ENCODE measurements at places on chromosomes 5 and 9.
A peak's percentile ranks its signal among the peaks of the same experiment; 100 is the strongest.

- no peak for DNase-seq
- no peaks in the 10 kb centered on the region for H3K36me3 ChIP-seq
- H3K27ac ChIP-seq = no peak overlapping the region
- no peak overlapping the region for H3K4me3 ChIP-seq
- no peaks in the 10 kb centered on the region for H3K27me3 ChIP-seq
Measured at GRCh38 chr9:115815786-115816185, 337.8 kb upstream of the PAPPA start.

- H3K4me1 ChIP-seq = peaks cover 12% of the 10 kb centered on the region
- H3K36me3 ChIP-seq = no peaks in the 10 kb centered on the region
- no peaks in the 10 kb centered on the region for H3K27me3 ChIP-seq
- H3K27ac ChIP-seq = peak overlapping the region; percentile 38
Measured at GRCh38 chr9:125361837-125362531, 100.4 kb downstream of the GAPVD1 start.

GRCh38 chr5:133696782-133697507, 84.6 kb upstream of the FSTL4 start:
- DNase-seq = no peak
- no peak overlapping the region for H3K4me3 ChIP-seq
- H3K36me3 ChIP-seq = no peaks in the 10 kb centered on the region

GRCh38 chr5:148343603-148344487, 8.5 kb downstream of the SPINK9 start:
- DNase-seq = no peak
- H3K27me3 ChIP-seq = no peaks in the 10 kb centered on the region
- no peaks in the 10 kb centered on the region for H3K36me3 ChIP-seq
- H3K4me3 ChIP-seq = no peak overlapping the region

GRCh38 chr9:100466829-100467221, 6.1 kb upstream of the TMEFF1 start:
- no peaks in the 10 kb centered on the region for H3K36me3 ChIP-seq
- H3K4me3 ChIP-seq = no peak overlapping the region
- H3K27me3 ChIP-seq = peaks cover 2% of the 10 kb centered on the region
- peaks cover 14% of the 10 kb centered on the region for H3K4me1 ChIP-seq
- no peak overlapping the region for H3K27ac ChIP-seq

DNA sequence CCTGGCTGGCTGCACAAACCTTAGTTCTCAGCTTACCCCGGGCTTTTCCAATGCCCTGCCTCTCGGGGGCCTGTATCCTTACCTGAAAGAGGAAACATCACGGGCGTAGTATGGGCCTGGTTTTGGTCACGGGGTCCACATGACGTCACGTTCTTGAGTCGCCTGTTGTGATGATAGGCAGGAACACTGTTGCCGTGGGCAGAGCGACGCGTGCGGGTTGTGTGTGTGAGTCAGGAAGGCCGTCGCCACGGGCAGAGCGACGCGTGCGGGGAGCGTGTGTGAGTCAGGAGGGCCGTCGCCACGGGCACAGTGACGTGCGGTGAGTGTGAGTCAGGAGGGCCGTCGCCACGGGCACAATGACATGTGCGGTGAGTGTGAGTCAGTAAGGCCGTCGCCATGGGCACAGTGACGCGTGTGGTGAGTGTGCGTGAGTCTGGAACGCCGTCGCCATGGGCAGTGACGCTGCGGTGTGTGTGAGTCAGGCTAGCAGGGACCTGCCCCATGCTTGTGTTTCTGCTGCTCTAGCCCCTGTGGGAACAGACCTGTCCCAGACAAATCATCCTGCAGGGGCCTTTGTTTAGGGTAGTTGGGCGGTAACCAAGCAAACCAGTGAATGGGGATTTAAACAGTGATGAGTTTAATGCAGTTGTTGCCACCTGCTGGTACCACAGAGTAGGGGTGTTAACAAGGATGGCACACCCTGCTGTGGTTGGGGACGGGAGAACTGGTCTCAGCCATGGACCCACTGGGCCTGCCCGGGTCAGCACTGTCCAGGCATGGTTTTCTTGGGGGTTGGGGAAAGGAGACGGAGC, 19.8 kb downstream of the TRIP13 start:
- no peaks in the 10 kb centered on the region for H3K27me3 ChIP-seq
- H3K4me1 ChIP-seq = peaks cover 13% of the 10 kb centered on the region
- H3K27ac ChIP-seq = no peak overlapping the region
- DNase-seq = no peak
- H3K36me3 ChIP-seq = no peaks in the 10 kb centered on the region

GRCh38 chr9:1049641-1050040, 516 bp upstream of the DMRT2 start:
- H3K27ac ChIP-seq = no peak overlapping the region
- H3K36me3 ChIP-seq = no peaks in the 10 kb centered on the region
- peaks cover 51% of the 10 kb centered on the region for H3K27me3 ChIP-seq
- peak overlapping the region; percentile 74 for H3K4me3 ChIP-seq
- peaks cover 19% of the 10 kb centered on the region for H3K4me1 ChIP-seq

- H3K4me1 ChIP-seq = peaks cover 3% of the 10 kb centered on the region
- no peak overlapping the region for H3K4me3 ChIP-seq
- peaks cover 10% of the 10 kb centered on the region for H3K36me3 ChIP-seq
- no peak for DNase-seq
Measured at GRCh38 chr5:10202089-10202910, 47.4 kb downstream of the ATPSCKMT start.

DNA sequence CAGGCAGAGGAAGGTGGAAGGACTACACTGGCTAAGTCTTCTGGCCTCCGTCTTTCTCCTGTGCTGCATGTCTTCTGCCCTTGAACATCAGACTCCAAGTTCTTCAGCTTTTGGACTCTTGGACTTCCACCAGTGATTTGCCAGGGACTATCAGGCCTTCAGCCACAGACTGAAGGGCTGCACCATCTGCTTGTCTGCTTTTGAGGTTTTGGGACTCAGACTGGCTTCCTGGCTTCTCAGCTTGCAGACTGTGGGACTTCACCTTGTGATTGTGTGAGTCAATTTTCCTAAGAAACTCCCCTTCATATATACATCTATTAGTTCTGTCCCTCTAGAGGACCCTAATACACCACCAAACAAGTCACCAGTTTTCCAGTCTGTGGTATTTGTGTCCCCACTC, 9.7 kb upstream of the ANKDD1B start:
- peaks cover 21% of the 10 kb centered on the region for H3K4me1 ChIP-seq
- no peak for DNase-seq
- no peak overlapping the region for H3K4me3 ChIP-seq
- no peak overlapping the region for H3K27ac ChIP-seq
- H3K27me3 ChIP-seq = no peaks in the 10 kb centered on the region
- H3K36me3 ChIP-seq = peaks cover under 1% of the 10 kb centered on the region

DNA sequence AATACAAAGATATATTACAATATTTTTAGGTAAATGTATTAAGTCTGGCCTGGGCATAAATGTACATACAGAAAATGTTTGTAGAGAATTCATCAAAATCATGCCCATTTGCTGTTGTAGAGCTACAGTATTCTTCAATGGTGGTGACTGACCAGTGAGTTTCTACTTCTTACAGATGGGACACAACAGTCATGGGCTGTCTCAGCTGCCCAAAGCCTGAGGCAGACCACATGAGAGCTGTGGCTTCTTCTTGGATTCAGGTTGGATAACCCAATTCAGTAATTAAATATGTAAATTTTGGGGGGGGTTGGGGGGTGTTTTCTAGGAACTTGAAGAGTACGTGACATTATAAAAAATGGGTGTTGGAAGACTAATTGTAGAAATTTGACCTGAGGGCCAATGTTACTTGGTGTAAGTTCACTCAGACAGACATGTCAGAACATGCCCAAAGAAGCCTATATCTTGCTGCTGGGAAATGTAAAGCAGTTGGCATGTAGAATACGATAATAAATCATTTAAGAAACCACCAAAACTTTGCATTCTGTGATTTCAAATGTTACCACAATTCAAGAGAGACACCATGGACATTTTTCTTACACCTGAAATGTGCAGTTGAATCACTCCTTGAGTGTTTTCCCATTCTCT, 17.9 kb downstream of the STARD4 start:
- H3K27me3 ChIP-seq = no peaks in the 10 kb centered on the region
- no peak for DNase-seq
- no peak overlapping the region for H3K4me3 ChIP-seq
- peaks cover 21% of the 10 kb centered on the region for H3K4me1 ChIP-seq
- no peaks in the 10 kb centered on the region for H3K36me3 ChIP-seq

DNA sequence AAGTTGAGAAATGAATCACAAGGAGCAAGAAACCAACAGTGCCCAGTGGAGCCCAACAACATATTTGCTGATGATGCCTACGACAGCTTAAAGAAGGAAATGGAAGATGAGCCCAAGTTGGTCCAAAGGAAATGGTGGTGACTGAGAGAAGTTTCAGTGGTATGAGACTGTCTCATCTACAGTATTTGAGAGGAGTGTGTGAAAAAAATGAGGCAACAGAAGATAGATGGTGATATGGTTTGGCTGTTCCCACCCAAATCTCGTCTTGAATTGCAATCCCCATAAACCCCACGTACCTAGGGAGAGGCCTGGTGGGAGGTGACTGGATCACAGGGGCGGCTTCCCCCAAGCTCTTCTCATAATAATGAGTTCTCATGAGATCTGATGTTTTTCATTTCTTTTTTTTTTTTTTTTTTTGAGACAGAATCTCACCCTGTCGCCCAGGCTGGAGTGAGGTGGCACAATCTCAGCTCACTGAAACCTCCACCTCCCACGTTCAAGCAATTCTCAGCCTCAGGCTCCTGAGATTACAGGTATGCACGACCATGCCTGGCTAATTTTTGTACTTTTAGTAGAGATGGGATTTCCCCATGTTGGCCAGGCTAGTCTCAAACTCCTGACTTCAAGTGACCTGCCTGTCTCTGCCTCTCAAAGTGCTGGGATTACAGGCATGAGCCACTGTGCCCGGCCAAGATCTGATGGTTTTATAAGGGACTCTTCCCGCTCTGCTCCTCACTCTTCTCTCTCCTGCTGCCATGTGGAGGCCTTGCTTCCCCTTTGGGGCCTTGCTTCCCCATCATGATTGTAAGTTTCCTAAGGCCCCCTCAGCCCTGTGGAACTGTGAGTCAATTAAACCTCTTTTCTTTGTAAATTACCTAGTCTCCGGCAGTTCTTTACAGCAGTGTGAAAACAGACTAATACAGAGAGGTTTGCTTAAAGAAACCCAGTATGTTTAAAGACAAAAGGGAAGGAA, 30.2 kb downstream of the EFCAB9 start:
- H3K4me3 ChIP-seq = no peak overlapping the region
- peaks cover 1% of the 10 kb centered on the region for H3K27me3 ChIP-seq
- peak overlapping the region; percentile 90 for H3K27ac ChIP-seq
- no peak for DNase-seq
- peaks cover 18% of the 10 kb centered on the region for H3K4me1 ChIP-seq
- peaks cover 7% of the 10 kb centered on the region for H3K36me3 ChIP-seq
